Stimulated activated CD4-positive, alpha-beta T cell treated with anti-CD3 and anti-CD28 coated beads, Interleukin-1b, Interleukin-23, amount 100 ng/mL, for 1 hour (primary cell): ENCODE measurements at places on chromosomes 5 and 9.

DNA sequence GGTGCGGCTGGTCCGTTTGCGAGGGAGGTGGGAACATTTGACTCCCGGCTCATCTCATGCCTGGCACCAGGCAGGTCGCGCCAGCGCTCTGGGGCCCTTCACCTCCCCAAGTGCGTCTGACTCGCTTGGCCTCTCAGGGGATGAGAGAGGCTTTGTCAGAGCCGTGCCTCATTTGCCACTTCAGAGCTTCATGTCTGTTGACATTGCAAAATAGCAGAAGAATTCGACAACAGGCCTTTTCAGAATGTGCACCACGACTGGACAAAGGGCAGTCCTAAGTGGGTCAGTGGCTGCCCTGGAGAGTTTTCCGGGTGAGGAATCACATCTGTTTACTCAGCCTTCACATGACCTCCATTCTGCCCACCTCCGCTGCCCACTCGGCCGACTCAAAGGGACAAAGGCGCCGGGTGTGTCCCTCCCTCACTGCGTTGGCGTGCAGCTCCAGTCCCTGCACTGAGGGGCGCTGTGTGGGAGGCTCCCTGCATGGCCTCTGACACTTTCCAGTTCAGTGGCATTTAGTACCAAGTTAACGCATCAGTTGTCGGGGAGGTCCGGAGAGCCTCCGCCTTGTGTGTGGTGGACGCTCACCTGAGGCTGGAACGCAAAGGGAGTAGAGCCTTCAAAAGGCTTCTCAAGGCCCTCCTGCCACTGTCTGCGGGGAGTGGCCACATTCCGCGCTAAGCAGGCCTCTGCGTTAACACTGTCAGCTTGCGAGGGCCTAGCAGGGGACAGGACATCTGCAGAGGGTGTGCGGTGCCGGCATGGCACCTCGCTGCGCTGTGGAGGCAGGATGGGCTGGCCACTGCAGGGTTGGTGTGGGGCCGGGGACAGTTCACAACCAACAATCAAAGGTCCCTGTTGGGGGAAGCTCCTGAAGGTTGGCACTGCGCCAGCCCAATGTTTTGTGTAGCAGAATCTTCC lies 171.5 kb downstream of the NXNL2 start:
- no peak for DNase-seq

DNA sequence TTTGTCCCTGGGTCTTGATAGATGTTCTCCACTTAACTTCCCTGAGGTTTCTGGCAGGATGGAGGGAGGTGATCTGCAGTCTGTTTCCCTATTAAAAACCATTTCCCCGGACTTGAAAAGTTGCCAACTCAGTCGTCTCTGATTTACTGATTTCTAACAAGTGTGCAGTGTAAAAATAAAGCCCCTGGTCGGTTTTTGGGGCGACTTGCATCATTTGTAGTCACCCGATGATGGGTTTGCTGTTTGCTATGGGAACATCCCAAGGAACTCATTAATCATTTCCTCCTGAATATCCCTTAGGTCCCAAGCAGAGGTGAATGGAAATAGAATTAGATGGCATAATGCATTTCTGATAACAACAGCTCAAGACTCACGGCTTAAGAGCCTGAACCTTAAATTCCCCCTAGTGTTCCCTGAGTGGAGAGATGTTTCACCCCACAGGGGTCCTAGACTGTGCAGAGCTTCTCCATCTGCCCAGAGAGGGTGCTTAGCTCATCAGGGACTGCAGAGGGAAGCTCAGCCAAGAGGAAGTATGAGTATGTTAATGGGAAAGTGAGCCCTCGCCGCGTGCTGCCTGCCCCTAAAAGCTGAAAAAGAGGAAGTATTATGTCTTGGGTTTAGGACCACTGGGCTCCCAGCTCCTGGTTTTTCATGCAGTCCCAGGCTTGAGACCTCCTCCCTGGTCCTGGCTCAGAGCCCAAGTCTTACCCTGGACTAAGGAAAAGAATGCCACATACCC lies 115.1 kb upstream of the DAP start:
- no peak for DNase-seq

- DNase-seq, result no peak
Measured at GRCh38 chr9:37976714-37977477, 73.0 kb upstream of the SLC25A51 start.

- no peak for DNase-seq
Measured at GRCh38 chr5:104172976-104173375, 610.4 kb upstream of the NUDT12 start.

DNA sequence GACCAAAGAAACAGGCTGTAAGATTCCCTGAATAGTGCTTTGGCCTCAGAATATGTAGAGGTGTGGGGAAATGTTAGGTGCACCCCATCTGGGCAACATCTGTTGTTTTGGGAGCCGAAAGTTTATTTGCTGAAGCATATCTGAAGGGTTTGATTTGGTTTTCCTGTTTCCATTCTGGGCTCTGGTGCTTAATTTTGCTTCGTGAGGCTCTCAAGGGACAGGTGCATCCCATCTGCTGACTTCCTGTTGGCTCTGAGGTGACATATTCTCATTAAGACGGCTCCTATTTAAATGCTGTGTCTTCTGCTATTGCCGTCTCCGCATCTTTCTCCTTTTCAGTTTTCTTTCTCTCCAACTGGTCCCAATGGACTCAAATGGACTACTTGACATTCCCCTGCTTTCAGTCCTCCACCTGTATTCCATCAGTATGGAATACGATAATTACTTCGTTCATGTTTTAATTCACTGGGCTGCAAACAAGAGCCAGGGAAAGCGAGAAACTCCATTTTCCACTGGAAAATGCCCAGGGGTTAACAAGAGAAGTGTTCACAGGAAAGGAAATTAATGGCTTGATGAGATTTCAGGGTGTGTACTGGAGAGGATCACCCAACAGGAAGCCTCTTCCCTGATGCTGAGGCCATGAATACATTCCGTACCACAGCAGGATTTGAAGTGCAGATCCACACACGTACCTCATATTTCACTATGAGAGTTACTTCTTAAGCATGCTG lies 104.0 kb downstream of the MTX3 start:
- DNase-seq, result no peak
